Activated CD4-positive, alpha-beta T cell treated with anti-CD3 and anti-CD28 coated beads, Interleukin-2, amount 50 U/mL, for 24 hours (primary cell): ENCODE measurements at places on chromosomes 2 and 18.

- DNase-seq = no peak
Measured at GRCh38 chr2:25368660-25369059, 26.9 kb upstream of the DNMT3A start.

GRCh38 chr18:44636241-44636640 is 44.4 kb upstream of the SETBP1 start:
- DNase-seq = no peak

- DNase-seq = no peak
Measured at GRCh38 chr18:32277549-32277948, 87.7 kb downstream of the MEP1B start.

GRCh38 chr2:62334440-62335058 is 138.6 kb downstream of the B3GNT2 start:
- no peak for DNase-seq

GRCh38 chr18:75376004-75376403 is 51.5 kb downstream of the SMIM21 start:
- DNase-seq = no peak

GRCh38 chr18:56691530-56691929 is 40.4 kb downstream of the WDR7 start:
- DNase-seq = no peak

DNA sequence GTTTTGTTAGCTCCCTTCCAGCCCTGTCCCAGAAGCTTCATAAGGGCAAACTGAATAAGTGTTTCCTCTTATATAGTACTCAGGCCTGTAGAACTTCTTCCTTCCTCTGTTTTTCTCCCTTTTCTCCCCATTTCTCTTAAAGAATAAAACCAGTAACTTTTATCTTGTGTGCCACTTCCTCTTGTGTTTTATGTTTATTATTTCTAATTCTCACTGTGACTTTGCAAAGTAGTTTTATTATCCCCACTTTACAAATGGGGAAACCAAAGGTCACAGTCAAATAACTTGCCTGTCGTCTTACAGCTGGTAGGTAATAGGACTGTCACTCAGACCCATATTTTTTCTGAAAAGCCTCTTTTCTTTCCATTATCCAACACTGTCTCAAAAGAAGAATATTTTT is 42.4 kb downstream of the RBBP8 start:
- no peak for DNase-seq

GRCh38 chr2:199440118-199440517 is 17.6 kb downstream of the SATB2 start:
- DNase-seq = no peak

DNA sequence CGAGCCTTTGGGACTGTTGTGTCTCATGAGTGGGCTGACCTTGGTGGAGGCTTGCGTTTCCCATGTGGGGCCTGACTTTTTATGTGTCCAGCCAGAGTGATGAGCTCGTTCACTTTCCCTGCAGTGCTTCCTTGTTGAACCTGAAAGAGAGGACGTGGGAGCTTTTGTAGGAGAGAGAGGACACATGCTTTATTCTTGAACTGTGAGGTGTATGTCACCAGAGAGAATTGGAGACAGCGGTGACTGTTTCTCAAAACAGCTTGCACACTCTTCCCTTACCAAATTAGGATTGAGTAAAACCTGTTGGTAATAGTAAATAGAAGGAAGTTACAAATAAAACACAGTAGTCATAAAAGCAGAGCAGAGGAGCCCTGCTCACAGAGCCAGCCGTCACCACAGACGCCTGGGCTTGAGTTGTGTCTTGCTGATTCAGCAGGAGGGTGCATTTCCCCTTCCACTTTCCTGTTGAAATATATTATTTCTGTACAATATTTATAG is 60.7 kb downstream of the INPP4A start:
- DNase-seq = no peak

DNA sequence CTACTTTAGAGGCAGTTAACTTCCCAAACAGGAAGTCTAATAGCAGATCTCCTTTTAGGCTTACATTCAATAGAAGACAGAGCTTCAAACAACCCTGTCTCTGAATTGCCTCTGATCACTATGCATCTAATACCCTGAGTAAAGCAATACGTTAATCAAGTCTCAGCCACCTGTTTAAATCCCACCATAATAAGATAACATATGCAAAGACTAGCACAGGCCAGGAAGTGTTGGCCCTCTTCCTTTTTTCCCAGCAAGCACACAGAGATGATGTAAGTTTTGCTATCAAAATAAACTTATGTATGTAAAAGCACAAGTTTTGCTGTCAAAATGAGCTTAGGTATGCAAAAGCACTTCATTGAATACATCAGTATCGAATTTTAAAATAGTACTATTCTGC is 385.5 kb downstream of the RND3 start:
- no peak for DNase-seq

- no peak for DNase-seq
Measured at GRCh38 chr2:62208074-62208757, 12.3 kb downstream of the B3GNT2 start.

DNA sequence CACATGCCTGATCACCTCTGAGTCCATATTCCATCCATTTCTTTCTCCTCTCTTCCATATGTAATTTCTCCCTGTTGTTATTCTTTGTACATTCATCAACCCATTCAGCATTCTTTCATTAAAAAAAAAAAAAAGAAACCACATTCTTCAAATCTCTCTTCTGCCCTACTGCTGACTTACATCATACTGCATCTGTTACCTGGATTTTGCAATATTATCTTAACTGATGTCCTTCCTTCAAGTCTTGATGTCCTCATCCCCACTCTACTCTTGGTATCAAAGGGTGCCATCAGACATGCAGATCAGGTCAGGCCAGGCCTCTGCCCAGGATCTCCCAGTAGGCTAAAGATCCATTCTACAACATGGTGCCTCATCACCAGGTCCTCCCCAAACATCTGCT is 90.6 kb downstream of the SGPP2 start:
- DNase-seq = no peak

DNA sequence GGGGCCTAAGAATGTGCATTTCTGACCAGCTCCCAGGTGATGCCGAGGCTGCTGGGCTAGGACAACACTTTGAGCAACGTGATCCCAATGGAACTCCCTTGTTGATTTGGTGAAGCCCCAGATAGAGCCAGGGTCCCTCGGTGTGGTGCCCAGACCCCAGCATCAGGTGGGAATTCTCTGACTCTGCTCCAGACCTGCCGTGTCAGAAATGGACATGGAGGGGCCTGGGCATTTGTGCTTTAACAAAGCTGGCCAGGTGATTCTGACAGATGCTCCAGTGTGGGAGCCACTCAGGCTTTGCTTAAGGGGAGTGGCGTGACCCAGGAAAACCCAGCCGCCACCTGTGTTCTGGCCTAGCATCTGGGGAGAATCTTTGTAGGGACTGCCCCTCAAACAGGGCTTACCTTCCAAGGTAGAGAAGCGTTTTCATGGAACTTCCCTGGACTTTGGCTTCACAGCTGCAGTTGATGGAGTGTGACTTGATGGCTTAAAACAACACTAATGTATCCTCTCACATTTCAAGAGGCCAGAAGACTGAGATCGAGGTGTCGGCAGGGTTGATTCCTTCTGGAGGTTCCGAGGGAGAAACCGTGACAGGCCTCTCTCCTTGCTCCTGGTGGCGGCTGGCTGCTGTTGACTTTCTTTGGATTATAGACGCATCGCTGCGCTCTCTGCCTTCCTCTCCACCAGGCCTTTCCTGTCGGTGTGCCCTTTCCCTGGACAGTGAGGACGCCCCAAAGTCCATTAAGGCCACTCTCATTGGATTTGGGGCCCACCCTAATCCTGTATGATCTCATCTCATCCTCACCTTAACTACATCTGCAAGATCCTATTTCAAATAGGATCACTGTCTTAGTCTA is 57.0 kb upstream of the HDAC4 start:
- DNase-seq = no peak

DNA sequence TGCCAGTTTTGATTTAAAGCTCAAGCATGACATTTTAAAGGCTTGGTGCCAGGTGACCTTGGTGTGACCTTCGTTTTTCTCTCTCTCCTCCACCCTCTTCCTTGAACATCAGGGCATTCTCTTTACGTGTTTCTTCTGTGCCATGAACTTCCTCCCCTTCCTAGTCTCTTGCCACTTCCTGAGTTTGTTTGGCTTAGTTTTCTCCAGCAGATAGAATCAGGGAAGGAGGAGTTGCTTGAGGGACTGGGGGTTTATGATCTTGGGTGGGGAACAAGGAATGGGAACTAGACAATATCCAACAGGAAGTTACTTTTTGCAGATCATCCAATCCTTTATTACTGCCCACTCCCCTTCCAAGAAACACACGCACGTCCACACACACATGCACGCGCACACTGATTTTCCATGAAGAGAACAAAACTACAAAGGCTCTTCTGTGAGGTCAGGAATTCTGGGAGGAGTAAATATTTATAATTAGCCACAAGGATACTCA is 210.6 kb upstream of the EPAS1 start:
- DNase-seq = no peak

GRCh38 chr18:76420898-76421684 is 74.0 kb downstream of the ZNF516 start:
- no peak for DNase-seq

GRCh38 chr2:172674034-172674967 is 61.3 kb upstream of the RAPGEF4 start:
- no peak for DNase-seq

GRCh38 chr2:224847961-224848850 is 132.0 kb upstream of the CCDC195 start:
- no peak for DNase-seq

DNA sequence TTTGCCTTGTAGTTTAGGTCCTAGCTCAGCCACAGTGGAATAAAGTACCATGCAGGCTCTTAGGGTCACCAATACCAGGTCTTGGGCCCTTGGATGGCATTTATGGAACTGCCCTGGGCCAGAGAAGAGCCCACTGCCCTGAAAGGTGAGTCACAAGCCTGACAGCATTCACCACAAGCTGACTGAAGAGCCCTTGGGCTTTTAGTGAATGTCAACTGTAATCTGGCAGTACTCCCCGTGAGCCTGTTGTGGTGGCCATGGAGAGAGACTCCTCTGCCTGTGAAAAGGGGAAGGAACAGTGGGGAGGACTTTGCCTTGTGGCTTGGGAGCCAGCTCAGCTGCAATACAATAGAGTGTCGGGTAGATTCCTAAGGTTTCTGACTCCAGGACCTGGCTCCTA is 1389.7 kb downstream of the DSC3 start:
- DNase-seq = no peak
